SJSA1 (cell line): ENCODE measurements at places on chromosomes 6 and 20. TPM values are rescaled to one million over a fixed set of nuclear protein-coding genes. Genes with fewer than 3 reads are reported as not detected.

Gene TTLL9
- total RNA-seq = not detected in 2 replicates

GRCh38 chr20:36125097-36125496, 29.4 kb upstream of the EPB41L1 start:
- H3K4me3 ChIP-seq = no peak overlapping the region
- no peaks in the 10 kb centered on the region for H3K4me1 ChIP-seq
- no peaks in the 10 kb centered on the region for H3K36me3 ChIP-seq

GRCh38 chr6:53588816-53589509, 44.1 kb upstream of the GCLC start:
- no peak for DNase-seq
- H3K27me3 ChIP-seq = no peaks in the 10 kb centered on the region
- no peak overlapping the region for H3K4me3 ChIP-seq
- H3K4me1 ChIP-seq = peaks cover 9% of the 10 kb centered on the region
- H3K27ac ChIP-seq = no peak overlapping the region

GRCh38 chr6:98452685-98453084, 381.7 kb upstream of the POU3F2 start:
- H3K4me3 ChIP-seq = no peak overlapping the region
- no peak overlapping the region for H3K27ac ChIP-seq
- H3K4me1 ChIP-seq = no peaks in the 10 kb centered on the region
- no peaks in the 10 kb centered on the region for H3K36me3 ChIP-seq
- 0 out of 2 replicates have a peak, but pooled peaks cover 2% of the 10 kb centered on the region for H3K27me3 ChIP-seq
